Activated T-cell treated with anti-CD3 and anti-CD28 coated beads, Interleukin-2, amount 50 U/mL, for 4 hours (primary cell): ENCODE measurements at places on chromosomes 7 and 10.

DNA sequence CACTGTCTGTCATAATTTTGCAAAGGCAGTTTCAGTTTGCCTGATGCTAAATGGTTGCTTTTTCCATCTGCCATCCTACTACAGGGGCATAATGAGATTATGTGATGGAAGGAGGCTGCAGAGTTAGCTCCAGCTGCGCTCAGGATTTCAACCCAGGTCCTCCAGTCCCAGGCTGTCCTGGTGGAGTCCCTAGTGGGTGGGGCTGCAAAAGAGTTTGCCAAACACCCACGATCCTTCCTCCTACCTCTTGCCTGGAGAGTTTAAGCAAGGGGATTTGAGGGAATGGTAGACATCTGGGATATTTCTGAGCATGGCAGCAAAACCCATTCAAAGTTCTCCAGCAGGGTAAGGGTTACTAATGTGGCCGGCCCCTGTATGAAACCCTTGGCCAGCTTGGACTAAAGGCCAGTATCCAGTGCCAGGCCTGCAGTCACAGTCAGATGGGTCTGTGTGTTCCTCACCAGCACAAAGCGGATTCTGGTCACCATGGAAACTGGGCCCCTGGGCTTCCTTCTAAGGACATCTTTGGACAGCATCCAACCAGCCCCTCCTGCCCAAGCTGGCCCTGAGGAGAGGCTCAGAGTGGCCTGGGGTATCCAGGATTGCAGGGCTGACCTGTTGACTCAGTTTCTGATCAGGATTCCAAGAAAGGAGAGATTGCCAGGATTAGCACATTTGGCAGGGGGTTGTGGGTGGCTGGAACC is 42.7 kb upstream of the CHST3 start:
- DNase-seq, result no peak

GRCh38 chr7:7883394-7883793 is 85.2 kb upstream of the GLCCI1 start:
- no peak for DNase-seq

- DNase-seq, result no peak
Observed at GRCh38 chr10:71493741-71494140, 97.0 kb downstream of the CDH23 start.

DNA sequence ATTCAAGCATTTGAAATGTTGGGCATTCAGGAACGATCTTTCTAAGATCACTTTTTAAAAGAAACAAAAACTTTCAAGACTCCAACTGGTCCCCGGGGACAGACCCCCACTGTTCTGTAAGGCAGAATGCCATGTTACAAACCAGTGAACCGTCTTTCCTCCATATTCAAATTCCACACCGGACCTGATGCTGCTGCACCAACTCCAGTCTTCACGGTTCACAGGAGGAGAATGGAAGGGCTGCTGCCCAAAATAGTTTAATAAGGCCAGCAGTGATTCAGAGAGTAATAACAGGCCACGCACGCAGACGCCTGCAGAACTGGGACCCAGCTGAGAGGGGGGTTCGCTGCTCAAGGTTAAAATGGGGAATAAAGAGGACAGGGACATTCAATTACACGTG is 47.2 kb downstream of the OSBPL3 start:
- DNase-seq, result no peak

- DNase-seq, result no peak
Observed at GRCh38 chr10:22454634-22455033, 109.3 kb downstream of the SPAG6 start.

DNA sequence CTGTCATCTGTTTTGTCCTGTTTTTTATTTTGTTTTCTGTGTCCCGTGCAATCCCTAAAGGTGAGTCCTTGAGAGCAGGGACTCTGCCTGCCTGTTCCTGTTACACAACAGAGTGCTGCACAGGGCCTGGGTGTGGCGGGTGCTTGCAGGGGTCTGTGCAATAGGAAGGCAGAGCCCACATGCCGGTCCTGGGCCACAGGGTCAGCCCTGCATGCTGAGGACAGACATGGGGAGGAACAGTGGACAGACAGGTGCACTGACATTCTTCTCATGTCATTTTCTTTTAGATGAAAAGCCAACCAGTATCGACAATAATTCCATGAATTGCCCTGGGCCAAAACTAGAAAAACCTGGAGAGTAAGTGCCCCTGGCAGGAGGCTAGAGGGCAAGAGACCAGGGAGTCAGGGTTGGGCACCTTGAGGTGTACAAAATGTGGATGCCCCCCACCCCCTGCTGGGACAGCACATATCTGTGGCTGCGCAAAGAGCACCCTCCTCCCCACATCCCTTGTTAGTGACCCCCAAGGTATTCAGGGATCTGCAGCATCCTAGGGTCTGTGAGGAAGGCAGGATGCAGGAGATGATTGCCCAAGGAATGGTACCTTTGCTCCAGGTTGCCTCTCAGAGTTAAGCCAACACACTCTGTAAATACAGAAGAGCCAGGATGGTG is 19.9 kb downstream of the ANTXRL start:
- DNase-seq, result no peak

DNA sequence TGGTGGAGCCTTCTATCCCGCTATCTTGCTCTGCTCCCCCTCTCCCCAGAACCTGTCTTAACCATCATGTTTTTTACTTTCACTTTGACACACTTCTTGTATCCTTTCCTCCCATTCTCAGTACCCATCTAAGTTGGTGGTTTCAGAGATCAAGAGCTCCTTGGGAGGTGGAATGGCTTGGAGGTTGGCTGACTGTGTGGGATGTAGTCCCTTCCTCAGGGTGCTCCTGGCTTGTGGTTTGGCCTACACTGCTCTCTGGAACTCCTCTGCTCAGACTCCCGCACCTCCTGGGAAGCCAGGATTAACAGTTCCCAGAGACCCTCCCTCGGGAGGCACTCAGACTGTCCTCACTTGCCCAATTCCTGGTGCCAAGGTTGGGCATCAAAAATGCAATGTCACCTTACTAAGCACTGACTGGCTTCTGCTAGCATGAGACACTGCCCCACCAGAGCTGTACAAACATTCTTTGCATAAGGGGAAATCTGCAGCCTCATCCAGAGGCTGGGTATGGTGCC is 93.1 kb upstream of the NAMPT start:
- no peak for DNase-seq

GRCh38 chr7:45174328-45174610 is 16.7 kb downstream of the RAMP3 start:
- no peak for DNase-seq

GRCh38 chr7:18144166-18144565 is 116.5 kb upstream of the PRPS1L1 start:
- no peak for DNase-seq

DNA sequence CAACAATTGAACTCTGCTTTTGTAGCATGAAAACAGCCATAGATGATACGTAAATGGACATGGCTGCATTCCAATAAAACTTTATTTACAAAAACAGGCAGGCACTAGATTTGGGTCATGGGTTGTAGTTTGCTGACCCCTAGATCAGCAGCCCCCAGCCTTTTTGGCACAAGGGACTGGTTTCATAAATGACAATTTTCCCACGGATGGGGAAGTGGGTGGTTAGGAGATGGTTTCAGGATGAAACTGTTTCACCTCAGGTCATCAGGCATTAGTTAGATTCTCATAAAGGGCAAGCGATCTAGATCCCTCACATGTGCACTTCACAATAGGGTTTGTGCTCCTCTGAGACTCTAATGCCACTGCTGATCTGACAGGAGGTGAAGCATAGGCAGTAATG is 16.5 kb upstream of the ANK3 start:
- DNase-seq, result no peak

DNA sequence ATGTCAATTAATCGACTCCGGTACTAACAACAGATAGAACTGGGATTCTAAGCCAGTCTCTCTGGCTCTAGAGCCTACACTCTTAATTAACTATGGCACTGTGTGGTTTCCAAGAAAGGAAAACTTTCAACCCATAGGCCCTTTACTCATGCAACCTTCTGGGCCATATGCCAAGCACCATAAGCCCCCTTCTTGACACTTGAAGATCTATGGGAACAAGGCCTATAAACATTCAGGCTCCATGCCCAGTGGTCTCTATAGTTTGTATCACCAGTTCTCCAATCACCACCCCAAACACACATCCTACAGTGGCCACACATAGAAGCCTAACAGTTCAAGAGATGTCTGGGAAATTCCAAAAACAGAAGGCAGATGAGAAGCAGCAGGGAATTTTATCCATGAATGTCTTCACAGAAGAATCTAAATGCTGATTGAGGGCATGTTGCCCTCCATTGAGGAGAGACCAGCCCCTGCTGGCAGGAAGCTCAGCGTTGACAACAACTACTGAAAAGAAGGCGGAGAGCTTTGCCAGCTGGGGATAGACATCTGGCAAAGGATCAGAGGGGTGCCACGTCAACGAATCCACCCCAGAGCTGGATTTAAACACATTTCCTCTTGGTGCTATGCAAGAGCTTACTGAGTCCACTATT is 64.4 kb downstream of the GRM3 start:
- no peak for DNase-seq

DNA sequence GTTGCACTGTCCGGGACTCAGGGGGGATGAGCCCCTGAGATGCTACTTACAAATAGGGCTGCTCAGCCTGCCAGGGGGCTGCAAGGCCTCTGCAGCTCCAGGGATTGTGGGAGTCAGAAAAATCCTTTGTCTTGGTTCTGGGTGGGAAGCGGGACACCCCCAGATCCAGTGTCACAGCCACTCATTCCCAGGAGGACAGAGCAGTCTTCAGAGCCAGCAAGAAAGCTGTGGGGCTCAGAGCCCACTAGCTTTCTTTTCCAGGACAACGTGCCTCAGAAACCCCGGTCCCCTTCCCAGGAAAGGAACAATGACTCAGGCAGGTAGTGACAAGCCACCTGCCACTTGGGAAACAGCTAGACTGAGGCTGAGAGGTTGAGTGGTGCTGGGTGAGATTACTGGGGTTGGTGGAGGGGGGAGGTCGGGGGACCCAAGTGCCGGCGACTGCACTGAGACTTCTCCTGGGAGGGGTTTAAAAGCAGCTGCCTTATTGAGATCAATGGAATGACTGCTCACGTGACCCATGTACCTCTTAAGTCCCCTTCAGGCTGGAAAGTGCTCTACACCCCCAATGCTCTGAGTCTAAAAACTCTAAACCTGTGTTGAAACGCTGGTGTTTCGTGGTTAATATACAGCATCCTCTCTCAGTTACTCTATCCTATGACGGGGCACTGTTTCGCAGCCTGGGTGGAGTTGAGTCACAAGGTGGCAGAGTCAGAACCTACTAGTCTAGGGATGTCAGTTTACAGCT is 123.6 kb downstream of the UBE2H start:
- DNase-seq, result no peak

DNA sequence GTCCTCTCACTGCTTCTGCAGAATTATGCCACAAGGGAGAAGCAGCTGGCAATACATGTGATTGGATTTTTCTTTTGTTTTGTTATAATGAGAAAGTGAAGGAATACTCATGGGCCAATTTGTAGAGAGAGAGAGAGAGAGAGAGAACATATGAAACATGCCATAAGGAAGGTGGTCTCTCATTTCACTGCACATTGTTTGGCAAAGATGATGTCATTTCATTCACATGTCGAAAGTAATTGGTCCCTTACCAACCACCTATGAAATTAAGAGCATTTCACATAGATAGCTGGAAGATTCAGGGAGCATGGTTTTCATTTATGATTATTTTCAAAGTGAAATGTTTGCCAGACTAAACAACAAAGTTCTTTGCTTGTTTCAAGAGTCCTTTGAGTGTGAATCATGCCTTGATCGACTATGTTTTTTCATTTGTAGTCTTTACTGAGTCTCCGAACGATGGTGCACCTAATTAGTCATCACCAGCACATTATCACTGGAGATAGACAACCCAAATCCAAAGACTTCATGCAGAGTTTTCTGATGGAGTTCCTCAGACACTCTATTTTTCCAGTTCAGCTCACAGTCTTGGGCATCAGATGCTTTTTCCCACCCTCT is 130.1 kb upstream of the ZEB1 start:
- DNase-seq, result no peak

- no peak for DNase-seq
Observed at GRCh38 chr7:16846601-16847165, 35.1 kb downstream of the AGR3 start.

GRCh38 chr10:131168238-131168875 is 143.2 kb downstream of the TCERG1L start:
- DNase-seq, result no peak

DNA sequence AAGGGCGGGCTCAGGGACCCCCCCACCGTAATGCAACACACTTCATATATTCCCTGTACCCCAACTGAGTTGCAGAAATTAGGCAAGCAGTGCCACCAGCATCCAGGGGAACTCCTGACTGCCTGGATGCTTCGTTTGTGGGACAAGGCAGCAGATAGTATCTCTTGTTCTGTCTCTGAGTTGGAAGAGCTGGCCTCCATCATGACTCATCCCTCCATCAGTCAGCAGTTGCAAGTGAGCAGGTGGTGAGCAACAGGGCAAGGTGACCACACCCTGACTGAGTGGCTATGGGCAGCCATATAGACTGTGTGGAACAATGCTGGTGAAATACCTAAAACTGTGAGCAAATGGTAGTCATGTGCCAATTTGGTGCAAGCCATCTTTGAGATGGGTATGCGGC is 22.8 kb upstream of the ADAMTS14 start:
- DNase-seq, result no peak

- DNase-seq, result no peak
Observed at GRCh38 chr7:81074406-81074805, 155.6 kb upstream of the SEMA3C start.

- no peak for DNase-seq
Observed at GRCh38 chr10:117552156-117552631, 9.6 kb downstream of the EMX2 start.

DNA sequence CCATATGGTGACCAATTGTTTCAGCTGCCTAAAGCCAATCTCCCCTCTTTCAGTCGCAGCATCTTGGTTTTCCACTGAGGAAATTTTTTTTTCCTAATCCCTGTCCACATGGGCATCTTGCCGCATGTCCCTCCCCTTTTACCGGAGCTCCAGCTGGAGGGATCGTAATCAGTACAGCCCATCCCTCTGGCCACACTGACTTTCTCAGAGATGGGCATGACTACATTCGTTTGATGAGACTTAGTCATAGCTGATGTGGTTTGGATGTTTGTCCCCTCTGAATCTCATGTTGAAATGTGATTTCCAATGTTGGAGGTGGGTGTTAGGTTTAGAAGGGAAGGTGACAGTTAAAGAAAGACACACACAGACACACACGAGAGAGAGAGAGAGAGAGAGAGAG is 186.8 kb upstream of the CXCL12 start:
- DNase-seq, result no peak

- no peak for DNase-seq
Observed at GRCh38 chr7:112462236-112462635, 12.0 kb downstream of the IFRD1 start.

- no peak for DNase-seq
Observed at GRCh38 chr10:59362144-59362958, at the start of gene FAM13C. Gene FAM13C, minus strand, starts transcription at chr10:59362549. Its CDS starts 89 bp downstream, at chr10:59362460.

- DNase-seq, result no peak
Observed at GRCh38 chr10:89520706-89521105, 14.7 kb downstream of the SLC16A12 start.
